ENCODE measurements at places on chromosomes 16 and 17.

DNA sequence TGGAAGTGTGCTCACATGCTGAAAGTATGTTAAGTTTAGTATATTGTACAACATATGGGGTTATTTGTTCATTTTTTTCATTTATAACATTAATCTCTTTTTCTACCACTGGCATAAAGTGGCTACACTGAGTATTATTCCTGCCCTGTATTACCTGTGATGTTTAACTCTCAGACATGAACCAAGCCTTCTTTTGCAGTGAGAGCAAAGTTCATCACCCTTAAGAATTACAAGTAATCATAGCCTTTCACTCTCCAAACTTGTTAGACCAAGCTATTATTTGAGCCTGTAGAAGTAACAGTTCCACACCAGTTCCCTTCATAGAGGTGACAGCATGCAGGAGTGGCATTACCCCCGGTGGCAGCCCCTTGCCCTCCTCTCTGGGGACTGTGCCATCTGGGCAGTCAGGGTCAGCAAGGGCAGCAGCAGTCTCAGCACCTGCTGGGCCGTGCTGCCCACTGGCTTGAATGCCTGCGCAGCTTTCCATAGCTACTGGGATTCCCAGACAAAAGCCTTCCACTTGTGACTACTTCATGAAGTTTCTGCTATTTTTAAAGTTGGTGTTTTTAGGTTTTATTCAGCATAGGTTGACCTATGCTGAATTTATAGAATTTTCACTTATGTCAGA is 71.3 kb downstream of the TMC6 start:
- DNase-seq = no peak

DNA sequence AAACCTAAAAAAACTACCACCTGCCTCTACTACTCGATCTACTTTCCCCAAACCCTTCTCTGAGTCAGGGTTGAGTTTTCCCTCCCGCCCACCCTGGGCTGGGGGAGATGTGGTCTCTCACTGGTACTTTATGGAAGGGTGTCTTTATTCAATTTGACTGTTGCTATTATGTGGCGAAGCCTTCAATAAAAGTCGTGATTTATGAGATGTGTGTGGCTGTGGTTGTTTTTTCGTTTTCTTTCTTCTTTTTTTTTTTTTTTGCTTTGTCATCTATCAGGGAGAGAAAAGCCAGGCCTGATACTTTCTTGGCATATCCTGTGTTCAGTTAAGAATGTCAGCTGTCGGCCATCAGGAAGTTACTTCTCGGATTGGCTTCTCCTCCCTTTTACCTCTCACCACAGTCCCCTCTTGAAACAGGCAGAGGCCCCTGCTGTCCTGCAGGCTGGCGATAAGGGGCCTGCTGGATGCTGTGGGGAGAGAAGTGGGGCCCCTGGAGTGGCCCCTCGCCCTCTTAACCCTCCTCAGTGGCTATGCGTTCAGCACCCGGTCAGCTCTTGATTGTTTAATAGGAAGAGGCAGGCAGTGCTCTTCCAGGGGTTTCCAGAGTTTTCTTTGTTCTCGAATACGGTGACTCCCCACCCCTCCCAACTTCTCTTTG is 123.0 kb downstream of the MSI2 start:
- DNase-seq = no peak

DNA sequence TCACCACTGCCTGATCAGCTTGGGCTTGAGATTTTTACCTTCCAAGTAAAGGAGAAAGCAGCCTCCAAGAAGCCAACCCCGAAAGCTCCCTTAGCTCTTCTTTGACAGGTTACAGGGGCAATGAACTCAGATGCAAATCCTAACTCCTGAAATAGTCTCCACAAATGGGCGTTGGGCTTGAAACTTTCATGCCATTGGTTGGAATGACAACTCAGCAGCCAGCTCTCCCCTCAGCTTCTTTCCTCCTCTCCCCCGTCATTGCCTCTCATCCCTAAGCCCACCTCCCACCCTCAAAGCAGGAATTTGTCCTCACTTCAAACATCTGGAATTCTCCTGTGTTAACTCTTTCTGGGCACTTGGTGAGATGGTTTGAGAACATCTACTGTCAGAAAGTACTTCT is at the start of gene TAT:
TSS of gene TAT (minus strand) at position 122 of the 400 bp plus-strand sequence. CDS start 677 bp downstream, outside the sequence.
- DNase-seq = no peak

DNA sequence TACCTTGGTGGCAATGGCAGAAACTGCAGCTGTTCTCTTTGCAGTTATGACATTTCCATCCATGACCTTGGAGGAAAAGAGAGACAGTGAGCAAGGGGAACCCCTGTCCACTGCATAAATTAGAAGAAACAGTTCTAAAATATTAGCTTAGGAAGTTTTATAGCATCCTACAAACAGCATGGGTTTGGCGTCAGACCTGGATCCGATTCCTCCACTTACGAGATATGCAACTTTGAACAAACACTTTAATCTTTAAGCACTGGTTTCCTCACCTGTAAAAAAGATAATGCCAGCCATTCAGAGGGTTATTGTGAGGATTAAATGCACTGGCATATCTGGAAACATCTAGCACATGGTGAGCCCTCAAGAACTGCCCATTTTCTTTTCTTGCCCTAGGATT is 2.6 kb downstream of the CRYM start:
- DNase-seq = no peak

DNA sequence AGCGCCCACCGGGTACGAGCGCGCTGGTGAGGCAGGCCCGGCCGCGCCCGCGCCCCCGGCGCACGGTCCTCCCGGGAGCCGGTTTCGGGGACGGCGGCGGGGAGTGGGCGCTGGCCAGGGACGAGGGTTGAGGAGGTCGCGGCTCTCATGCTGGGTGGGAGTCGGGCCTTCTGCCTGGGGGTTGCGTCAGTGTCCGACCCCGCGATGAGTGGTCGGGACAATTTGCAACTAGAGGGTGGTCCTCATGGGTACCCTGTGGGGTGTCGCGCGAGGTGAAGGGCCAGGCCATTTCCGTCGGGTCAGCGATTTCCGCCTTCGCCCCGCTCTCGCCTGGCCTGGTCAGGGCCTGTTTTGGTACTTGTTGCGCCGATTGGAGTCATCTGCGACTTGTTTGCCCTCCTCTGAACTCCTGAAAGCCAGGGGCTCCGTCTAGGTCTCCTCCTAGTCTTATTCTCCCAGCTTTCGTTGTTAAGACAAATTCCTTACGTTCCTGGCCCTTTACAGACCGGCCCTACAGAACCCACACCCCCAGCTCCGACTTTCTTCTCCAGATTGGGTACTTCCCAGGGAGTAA is 14.9 kb downstream of the NAA60 start:
- DNase-seq = no peak

DNA sequence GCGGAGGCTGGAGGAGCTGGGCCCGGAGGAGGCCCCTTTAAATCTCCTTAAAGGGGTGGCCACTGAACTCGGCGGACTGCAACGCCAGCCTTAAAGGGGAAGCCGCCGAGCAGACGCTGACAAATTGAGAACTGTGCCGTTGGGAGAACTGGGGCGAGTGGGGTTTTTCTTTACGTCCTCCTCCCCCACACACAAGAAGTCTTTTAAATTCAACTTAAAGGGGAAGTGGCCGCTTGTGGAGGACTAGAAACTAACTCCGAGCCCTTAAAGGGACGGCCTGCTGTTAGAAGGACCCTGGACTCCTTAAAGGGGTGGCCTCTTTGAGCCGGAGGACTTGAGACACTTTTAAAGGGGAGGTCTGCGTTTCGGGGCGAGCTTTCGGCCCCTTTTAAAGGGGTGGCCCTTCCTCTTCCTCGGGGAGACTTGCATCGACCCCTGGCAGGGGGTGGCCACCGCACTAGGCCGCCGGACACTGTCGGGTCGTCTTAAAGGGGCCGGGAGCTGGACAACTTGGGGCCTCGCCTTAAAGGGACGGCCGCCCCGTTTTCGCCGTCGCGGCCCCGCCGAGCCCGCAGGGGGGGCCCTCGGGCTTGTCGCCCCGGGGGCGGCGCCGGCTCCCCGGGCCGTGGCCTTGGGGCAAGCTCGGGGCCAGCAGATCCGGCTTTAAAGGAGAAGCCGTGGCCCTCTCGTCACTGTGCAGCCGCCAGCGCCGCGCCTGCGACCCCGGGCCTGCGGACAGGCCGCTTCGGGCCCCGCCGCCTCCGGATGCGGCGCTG is 688 bp downstream of the FBRS start:
- DNase-seq = no peak

DNA sequence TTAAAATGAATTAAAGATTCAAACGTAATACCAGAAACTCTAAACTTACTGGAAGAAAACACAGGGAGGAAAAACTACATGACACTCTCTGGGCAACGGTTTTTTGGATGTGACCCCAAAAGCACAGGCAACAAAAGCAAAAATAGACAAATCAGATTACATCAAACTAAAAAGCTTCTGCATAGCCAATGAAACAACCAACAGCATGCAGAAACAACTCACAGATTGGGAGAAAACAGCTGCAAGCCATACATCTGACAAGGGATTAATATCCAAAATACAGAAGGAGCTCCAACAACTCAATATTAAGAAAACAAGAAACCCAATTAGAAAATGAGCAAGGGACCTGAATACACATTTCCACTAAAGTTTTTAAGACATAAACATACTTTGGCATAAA is 69.2 kb upstream of the ALOX12 start:
- DNase-seq = no peak

DNA sequence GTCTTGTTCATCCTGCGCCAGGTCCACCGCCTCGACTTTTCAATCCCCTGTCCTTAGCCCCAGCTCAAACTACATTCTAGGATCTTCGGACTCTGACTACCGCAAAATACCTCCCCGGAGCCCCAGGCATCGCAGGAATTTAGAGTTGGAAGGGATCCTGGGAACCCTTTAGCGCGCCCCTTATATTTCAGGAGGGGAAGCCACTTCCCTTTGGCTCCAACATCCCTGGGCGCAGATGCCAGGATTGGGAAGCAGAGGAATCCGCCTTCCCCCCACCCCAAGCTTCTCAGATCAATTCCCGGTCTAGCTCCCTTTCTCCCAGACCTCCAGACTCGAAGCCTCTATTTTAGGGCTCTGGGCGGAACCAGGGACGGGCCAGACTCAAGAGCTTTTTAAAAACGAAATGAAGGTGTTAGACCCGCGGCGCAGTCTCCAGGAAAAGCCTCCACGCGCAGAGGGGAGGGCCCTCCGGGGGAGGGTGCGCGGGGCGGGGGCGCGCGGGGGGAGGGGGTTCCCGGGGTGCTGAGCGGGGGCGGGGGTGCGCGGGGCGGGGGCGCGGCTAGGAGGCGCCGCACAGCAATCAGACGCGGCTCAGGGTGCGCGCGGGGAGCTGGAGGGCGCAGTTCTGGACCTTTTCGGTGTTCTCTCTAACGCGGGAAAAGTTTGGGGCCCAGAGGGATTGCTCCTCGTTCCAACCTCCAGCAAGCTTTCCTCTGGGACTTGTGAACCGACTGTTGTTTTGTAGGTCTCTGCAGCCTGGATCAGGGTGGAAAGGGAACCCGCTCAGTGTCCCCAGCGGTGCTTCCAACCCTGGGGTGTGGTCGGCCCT is 1.6 kb downstream of the AHSP start:
- no peak for DNase-seq

DNA sequence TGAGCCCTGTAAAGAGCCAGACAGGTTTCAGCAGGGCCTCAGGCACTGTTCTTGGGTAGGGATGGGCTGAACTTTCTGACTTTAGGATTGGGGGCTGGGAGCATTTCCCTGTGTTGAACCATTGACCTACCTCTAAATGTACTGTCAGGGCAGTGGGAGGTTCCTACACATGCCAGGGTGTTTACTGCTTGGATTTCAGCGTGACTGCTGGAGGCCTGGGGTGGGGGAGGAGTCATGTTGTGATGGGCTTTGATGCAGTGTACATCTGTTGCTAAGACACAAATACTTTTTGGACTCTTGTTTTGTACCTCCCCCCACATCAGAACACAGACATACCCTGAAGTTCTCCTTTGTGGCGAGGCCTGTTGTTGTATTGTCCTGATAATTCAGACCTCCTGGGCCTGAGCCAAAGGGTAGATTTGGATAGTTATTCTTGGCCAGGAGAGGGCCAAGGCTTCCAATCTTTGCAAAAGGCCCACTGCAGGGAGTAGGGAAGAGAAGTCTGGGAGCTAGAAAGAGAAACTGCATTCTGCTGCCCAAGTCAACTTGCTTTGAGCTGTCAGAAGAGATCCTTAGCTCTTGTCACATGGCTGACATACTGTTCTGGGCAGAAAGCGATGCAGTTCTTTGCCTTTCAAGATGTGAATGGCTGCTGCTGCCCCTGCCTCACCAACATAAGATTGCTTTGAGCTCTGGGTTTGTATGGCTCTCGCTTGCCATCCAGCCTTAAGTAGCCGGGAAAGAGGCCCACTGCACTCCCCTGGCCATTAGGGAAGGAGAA is 3.7 kb downstream of the NFE2L1 start:
- no peak for DNase-seq

GRCh38 chr17:74957935-74958740 is 14.4 kb downstream of the HID1 start:
- DNase-seq = peak; percentile 75

- peak; percentile 63 for DNase-seq
These were observed 1.4 kb upstream of the TSPOAP1 start for GRCh38 chr17:58329810-58330537.

GRCh38 chr16:1917056-1917664 is 1.1 kb downstream of the HS3ST6 start:
- no peak for DNase-seq

GRCh38 chr17:33310296-33310695 is 17.2 kb upstream of the ASIC2 start:
- no peak for DNase-seq

GRCh38 chr16:89341279-89341678 is 123.8 kb downstream of the ZNF778 start:
- DNase-seq = no peak

Measured in activated CD4-positive, alpha-beta T cell treated with anti-CD3 and anti-CD28 coated beads, Interleukin-2, amount 10 ng/mL, durations not matched to agents 7 days and 5 days (primary cell).